ENCODE measurements at places on chromosomes 4 and X. TPM values are rescaled to one million over a fixed set of nuclear protein-coding genes. Genes with fewer than 3 reads are reported as not detected.

Gene CCDC110
- 0.76 TPM for total RNA-seq

Gene GYPE
- not detected for total RNA-seq

Gene PRRG3
- total RNA-seq, result not detected

Gene PAGE2B
- total RNA-seq, result not detected

Gene GRPR
- 4.7 TPM for total RNA-seq

Gene CFAP97
- 54.0 TPM for total RNA-seq

Gene ZNF595
- 5.8 TPM for total RNA-seq

Gene MAGEA12
- not detected for total RNA-seq

Gene HDX
- total RNA-seq, result 5.4 TPM

Gene SLITRK2
- not detected for total RNA-seq

Gene BMP15
- total RNA-seq, result not detected

Gene CXCL11
- not detected for total RNA-seq

Gene ARHGAP36
- total RNA-seq, result not detected

Gene TLR3
- total RNA-seq, result 8.2 TPM

Gene LNX1
- total RNA-seq, result 0.44 TPM

Gene ZNF630
- 3.3 TPM for total RNA-seq

Gene BEND2
- not detected for total RNA-seq

Gene TRIM75
- not detected for total RNA-seq

Gene ASB12
- total RNA-seq, result not detected

Gene UGT2B7
- 0.97 TPM for total RNA-seq

Gene FAM47E
- total RNA-seq, result 0.55 TPM

Gene LONRF3
- not detected for total RNA-seq

Gene NKX6-1
- not detected for total RNA-seq

Gene PRDM5
- total RNA-seq, result 9.4 TPM

Gene CXCL6
- 35.3 TPM for total RNA-seq

Gene SPATA4
- 0.76 TPM for total RNA-seq

Gene RNF212
- 3.5 TPM for total RNA-seq

Gene RASL11B
- 0.94 TPM for total RNA-seq

Gene MAGEA4
- not detected for total RNA-seq

Gene TAF9B
- 19.9 TPM for total RNA-seq

Gene IL9R
- not detected for total RNA-seq

Gene SPACA5
- total RNA-seq, result not detected

Gene CLDN2
- 0.11 TPM for total RNA-seq

Gene PCSK1N
- total RNA-seq, result 13.1 TPM

Gene MAGEC2
- total RNA-seq, result not detected

Gene ATP7A
- total RNA-seq, result 16.2 TPM

Gene PPP2R3B
- total RNA-seq, result 32.9 TPM

Gene CTAG1B
- total RNA-seq, result not detected

Gene PRR32
- total RNA-seq, result not detected

Gene MCF2
- total RNA-seq, result not detected

Gene PCDH19
- total RNA-seq, result 1.7 TPM

Gene PLXNA3
- total RNA-seq, result 108 TPM

Gene FMR1NB
- not detected for total RNA-seq

Gene PABPC5
- total RNA-seq, result 5.9 TPM

Gene MGAT4D
- not detected for total RNA-seq

Gene PAK3
- not detected for total RNA-seq

Gene UGT2A2
- not detected for total RNA-seq

Gene XK
- total RNA-seq, result not detected

Gene COL4A6
- total RNA-seq, result 36.9 TPM
